H1 (cell line): ENCODE measurements at places on chromosomes 5 and 9.

- DNase-seq = no peak
Observed at GRCh38 chr5:128453121-128453520, 84.9 kb downstream of the FBN2 start.

GRCh38 chr5:56244627-56245026, 11.5 kb upstream of the ANKRD55 start:
- DNase-seq = no peak

- DNase-seq = no peak
Observed at GRCh38 chr9:81729135-81729534, 39.8 kb upstream of the TLE1 start.

- DNase-seq = no peak
Observed at GRCh38 chr9:101341958-101342357, 42.8 kb downstream of the BAAT start.

DNA sequence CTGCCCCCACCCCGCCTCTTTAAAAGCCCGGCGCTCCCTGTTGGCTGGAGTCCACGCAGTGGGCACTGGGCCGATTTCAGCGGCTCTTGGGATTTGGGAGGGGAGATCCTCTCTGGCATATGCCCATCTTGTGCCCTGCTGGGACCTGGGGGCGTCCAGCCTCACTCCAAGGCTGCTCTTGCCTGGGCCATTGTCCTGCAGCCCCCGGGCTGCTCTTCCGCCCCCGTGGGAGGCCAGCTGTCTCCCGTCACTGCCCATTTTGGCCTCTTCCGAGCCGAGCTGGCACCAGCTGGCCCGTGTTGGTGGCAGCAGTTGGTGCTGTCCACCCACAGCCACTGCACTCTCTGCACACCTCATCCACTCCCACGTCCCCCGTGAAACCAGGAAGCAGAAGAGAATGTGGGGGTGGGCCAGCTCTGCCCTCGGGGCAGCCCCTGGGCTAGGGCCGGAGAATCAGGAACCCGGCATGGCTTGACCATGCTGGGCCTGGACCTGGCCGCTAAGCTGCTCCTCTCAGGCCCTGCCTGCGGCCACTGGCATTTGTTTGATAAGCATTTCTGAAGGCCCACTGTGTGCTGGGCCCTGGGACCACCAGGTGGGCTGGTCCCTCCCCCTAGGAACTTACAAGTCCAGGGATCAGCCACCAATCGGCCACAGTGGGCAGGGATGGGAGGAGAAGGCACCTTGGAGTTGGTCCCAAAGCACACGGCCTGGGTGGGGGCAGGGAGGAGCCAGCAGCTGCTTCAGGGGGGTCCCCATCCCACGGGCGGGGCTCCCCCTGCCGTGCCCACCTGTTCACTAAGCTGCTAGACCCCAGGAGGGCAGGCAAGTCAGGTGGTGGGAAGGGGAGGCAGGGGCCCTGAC, 2.2 kb downstream of the C8G start:
- no peak for DNase-seq

DNA sequence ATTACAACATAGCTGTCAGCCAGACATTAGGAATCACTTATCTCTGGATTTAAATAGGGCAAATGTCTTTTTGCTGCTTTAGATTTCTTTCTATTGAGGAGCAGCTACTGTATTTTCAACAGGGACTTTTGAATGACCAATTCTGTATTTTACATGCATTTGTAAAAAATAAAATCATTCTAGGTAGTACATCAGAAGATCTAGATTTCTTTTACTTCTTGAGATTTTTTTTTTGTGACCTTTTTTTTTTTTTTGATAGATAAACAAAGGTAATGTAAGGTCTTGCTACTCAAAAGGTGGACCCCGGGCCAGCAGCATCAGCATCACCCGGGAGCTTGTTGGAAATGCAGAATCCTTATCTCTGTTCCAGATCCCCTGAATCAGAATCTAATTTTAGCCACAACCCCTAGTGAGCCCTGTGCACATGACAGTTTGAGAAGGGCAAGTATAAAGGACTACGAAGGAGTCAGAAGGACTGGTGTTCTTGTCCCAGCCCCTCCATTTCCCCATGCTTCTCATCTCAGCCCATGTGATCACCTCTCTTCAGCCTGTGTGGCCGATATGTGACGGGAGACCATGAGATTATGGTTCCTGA, 37.7 kb upstream of the CKMT2 start:
- DNase-seq = no peak

GRCh38 chr5:102309586-102309985, 13.5 kb upstream of the SLCO4C1 start:
- DNase-seq = no peak

DNA sequence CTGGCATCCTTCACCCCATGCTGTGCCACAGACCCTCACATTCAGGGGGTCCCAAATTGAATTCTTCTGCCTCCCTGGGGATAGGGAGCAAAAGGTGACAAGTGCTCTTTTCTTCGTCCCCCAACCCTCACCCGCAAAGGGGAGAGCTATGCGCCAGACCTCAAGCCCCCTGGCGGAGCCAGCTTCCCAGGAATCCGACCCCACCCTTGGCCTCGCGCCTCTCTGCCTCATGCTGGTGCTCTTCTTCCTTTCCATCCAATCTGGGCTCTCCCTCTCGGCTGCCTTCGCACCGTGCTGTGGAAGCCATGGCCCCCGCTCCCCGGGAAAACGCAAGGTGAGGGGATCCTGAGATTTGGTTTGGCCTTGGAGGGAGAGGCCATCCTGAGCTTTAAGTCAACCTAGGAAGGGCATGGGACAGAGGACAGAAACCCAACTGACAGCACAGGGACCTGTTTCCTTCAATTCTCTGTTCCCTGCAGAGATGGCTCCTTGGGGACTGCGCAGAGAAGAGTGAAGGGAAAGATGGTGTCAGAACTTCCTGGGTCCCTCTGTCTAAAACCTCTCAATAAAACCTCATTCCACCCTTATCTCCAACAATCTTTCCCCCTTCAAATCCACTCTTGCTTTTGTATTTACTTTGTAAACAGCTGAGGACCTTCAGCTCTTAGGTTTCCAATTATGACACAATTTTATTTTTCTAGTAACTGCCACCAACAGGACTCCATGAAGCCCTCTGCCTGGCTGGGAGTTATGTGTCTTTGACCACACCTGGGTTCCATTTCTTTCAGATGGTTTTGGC, 36.3 kb upstream of the CRB2 start:
- no peak for DNase-seq
